Activated CD4-positive, alpha-beta T cell treated with anti-CD3 and anti-CD28 coated beads, Interleukin-10, Interleukin-2, amounts not matched to agents 100 ng/mL and 50 ng/mL, durations not matched to agents 16 hours and 8 hours (primary cell): ENCODE measurements at places on chromosomes 7 and 10.

- peak; percentile 26 for DNase-seq
Observed at GRCh38 chr10:128631801-128632241, 505.6 kb upstream of the MKI67 start.

GRCh38 chr10:114851336-114851735 lies 29.8 kb downstream of the FHIP2A start:
- DNase-seq = no peak

DNA sequence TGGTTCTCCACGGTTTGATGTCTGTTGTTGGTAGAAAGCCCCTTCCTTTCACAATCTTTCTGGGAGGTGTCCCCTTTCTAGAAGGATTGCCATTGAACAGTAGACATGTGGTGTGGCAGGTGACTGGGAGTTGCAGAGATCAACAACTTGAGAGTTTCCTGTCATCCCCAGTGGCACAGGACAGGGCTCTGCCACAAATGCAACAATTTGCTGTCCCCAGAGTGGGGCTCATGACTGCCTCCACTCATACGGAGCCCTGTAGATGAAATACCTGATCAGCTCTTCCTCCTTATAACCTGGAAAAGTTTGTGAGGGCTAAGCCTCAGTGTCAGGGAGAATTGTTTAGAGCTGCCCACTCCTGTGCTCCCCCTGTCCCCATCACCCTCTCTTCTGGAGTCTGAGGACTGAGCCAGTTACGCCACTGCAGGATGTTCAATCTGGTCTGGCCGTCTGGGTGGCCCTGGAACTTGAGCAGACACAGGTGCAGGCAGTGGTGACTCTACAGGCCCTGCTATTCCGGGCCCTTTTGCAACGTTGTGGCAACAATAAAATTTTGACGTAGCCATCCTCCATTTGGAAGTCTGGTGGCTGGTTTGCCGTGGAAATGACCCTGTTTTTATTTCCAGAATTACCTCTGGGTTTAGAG lies 6.5 kb downstream of the DBNL start:
- DNase-seq = no peak

GRCh38 chr10:20406281-20407104 lies 490.6 kb downstream of the NEBL start:
- no peak for DNase-seq

DNA sequence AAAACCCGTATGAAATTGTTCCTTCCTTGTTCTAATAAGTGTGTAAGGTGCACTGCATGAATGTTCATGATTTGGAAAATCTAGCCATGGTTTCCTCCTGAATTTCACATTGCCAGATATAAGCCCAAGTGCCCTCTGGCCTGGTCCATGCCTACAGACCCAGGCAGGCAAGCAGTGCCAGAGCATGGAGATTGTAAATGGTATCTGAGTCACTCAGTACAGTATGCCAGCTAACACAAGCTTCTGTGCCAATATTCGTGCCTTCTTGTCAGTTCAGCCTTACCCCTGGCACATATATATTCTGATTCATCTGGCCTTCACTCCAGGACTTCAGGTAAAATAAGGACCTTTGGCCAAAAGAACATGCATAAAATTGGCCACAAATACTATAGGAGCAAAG lies 38.4 kb upstream of the PDE1C start:
- no peak for DNase-seq

GRCh38 chr10:43594944-43595589 lies 11.2 kb upstream of the ZNF485 start:
- peak; percentile 79 for DNase-seq
